Hematopoietic multipotent progenitor cell treated with erythropoietin and hydrocortisone succinate and interleukin-3 and kit ligand, for 8 days (in vitro differentiated cells): ENCODE measurements at places on chromosomes 2 and 18.

DNA sequence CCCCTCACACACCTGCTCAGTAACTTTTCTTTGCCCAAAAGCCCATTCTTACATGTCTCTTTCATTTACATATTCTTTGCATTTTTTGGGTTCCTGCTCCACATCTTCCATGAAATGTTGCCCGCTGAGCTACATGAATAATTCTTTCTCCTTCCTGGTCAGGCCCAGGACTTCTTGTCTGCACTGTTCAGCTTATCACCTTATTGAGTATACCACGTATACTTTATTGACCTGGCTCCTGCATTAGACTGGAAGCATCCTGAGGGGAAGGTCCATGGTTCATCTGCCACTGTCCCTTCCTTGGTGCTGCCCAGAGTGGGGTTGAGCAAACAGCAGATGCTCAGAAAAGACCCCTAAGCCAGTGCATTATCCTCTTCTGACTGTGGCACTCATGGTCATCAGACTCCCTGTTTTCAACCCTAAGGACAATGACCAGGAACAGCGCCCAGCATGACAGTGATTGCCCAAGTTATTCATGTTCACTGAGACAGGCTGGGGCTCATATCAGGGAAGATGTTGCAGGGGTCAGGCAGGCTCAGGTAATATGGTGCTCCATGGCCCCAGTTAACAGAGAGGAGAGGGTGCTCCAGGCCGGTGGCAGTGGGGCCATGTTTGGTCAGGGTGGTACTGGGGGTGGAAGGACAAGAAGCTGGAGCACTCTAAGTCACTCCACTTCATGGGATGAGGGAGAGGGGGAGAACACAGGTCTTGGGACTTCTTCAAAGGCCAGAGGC lies 7.7 kb downstream of the APOB start:
- DNase-seq = no peak

- DNase-seq = no peak
Observed at GRCh38 chr2:151171186-151171585, 90.5 kb downstream of the RBM43 start.

GRCh38 chr18:32300914-32301313 lies 111.1 kb downstream of the MEP1B start:
- DNase-seq = no peak

GRCh38 chr2:241890524-241891235 lies 21.2 kb downstream of the RTP5 start:
- no peak for DNase-seq

- no peak for DNase-seq
Observed at GRCh38 chr18:75031717-75032317, 177.1 kb downstream of the PTGR3 start.

DNA sequence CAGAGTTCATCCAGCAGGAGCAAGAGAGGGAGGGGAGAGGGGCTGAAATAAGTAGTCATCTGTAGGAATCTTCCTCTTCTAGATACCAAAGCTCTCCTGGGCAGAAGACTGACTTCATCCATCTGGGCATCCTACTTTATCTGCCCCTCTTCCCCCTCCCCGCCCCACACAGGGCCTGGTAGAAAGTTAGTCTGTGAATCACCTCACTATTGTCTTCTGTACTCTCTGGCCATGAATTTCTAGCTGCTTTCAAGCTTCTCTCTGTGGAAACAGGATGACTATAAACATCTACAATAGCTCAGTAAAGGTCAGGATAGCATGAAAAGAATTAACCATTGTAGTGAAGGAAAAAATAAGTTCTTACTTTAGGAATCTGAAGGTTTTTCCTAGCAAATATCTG lies 47.7 kb upstream of the RNU4ATAC start:
- DNase-seq = no peak

DNA sequence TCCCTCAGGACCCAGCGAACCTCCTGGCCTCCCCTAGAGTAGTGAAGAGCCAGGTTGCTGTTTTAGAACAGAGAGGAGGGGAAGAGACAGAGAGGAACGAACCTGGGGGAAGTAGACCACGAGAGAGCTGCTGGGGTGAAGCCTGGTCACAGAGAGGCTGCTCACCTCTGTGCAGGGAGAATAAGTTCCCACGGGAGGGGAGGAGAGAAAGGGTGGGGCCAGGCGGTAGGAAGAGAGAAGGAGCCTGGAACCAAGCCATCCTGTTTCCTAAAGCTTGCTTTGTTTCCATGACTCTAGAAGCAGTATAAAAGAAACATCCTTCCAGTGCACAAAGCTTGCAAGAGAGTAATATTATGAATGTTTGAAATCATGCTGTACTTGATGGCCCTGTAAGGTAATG lies 147.9 kb downstream of the MYT1L start:
- DNase-seq = no peak

GRCh38 chr2:29763371-29763770 lies 158.0 kb downstream of the ALK start:
- DNase-seq = no peak

GRCh38 chr2:88545118-88545517 lies 82.1 kb downstream of the EIF2AK3 start:
- DNase-seq = peak; percentile 48

- DNase-seq = no peak
Observed at GRCh38 chr2:150247481-150247880, 240.0 kb downstream of the RND3 start.

GRCh38 chr2:62264186-62264585 lies 68.3 kb downstream of the B3GNT2 start:
- DNase-seq = no peak

DNA sequence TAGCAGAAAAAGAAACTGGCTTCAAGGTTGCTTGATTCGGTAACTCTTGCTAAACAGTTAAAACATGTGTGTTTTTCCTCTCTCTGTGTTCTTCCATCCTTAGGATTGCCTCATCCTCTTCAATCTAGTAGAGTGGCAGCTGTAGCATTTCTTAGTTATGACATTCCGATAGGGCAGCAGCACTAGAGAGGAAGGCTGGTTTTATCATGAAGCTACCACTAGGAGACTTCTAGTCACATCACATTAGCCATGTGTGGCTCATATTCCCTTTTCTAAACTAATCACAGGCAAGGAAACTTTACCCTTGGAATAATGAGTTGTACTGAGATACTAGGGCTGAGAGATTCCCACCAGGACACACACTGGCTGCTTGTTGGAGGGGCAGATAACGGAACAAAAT lies 187.6 kb downstream of the DOK6 start:
- no peak for DNase-seq

DNA sequence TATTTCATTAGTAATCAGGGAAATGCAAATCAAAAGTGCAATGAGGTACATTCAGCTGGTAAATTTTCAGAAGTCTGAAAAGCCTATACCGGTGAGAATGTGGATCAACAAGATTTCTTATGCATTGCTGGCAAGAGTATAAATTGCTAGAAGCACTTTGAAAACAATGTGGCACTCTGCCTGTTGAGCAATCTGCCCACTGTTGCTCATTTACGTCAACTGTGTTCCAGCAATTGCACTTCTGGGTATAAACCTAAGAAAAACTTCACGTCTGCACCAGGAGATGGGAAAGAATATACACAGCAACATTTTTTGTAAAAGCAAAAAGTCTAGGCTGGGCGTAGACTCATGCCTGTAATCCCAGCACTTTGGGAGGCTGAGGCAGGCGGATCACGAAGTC lies 40.8 kb downstream of the MTERF4 start:
- DNase-seq = no peak

DNA sequence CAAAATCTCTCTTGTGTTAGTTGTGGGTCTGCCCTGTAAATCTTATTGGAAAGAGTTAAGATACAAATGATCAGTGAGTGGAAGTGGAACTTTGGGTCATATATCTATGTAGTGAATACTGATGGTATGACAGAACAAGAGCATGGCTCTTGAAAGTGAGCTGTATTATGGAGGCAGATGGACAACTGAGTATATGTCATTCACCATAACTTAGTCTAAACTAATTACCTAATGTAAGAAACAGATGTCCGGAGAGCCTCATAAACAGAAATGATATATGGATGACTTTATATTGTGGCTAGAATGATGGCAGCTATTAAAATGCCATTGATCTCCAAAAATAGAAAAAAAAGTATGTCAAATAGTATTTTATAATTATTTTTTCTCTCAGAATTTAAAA lies 72.4 kb downstream of the FASTKD2 start:
- no peak for DNase-seq

GRCh38 chr2:57890464-57890863 lies 156.1 kb upstream of the VRK2 start:
- no peak for DNase-seq

GRCh38 chr18:23279931-23280330 lies 144.6 kb downstream of the CABLES1 start:
- DNase-seq = no peak

DNA sequence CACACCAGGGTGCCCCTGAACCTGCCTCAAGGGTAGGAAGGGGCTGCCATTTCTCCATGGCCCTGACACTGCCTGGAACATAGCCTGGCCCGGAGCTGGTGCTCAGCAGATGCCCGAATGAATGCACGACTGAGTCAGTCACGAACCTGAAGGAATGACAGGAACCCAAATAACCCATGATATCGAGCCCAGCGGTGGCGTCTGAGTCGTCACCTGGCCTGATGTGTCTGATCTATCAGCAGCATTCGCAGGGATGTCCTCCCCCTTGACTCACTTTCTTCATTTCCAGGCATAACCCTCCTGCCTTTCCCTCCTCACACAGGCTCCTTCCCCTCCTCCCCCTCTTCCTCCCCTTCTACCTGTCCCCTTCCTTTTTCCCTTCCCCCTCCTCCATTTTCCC lies 52.1 kb upstream of the SMAD7 start:
- DNase-seq = no peak

DNA sequence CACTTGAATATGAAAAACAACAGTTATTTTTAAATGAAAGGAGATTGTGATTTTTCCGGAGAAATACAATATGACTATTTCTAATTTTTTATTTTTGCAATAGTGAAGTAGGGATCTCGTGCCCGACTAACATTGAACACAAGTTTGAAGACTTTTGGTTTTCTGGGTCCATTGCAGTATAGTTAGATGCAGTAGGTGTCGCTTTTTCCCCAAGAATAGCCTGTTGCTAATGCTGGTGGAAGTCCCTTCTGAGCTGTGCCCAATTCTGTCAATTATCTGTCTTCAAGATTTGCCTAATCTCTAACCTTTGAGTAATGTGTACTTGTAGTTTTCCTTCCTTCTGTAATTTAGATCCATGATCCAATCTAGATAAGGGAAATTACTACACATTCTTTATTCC lies 36.5 kb downstream of the SEMA4F start:
- DNase-seq = peak; percentile 68

- DNase-seq = no peak
Observed at GRCh38 chr2:174781996-174782395, 17.7 kb upstream of the CHRNA1 start.
